HFFc6 (cell line): ENCODE measurements at places on chromosomes 5 and 9. TPM values are rescaled to one million over a fixed set of nuclear protein-coding genes. Genes with fewer than 3 reads are reported as not detected.

GRCh38 chr9:19769213-19769612, 19.6 kb downstream of the SLC24A2 start:
- DNase-seq: no peak

GRCh38 chr5:157855404-157855994, 3.4 kb downstream of the CLINT1 start:
- peak; percentile 57 for DNase-seq

GRCh38 chr5:1484730-1485578, 38.8 kb downstream of the LPCAT1 start:
- DNase-seq: no peak

Gene ZBTB26
- total RNA-seq: 3.8 to 4.7 TPM (median 4.3 TPM) in 3 replicates

- DNase-seq: no peak
Measured at GRCh38 chr9:84659313-84659712, 10.2 kb upstream of the NTRK2 start.

DNA sequence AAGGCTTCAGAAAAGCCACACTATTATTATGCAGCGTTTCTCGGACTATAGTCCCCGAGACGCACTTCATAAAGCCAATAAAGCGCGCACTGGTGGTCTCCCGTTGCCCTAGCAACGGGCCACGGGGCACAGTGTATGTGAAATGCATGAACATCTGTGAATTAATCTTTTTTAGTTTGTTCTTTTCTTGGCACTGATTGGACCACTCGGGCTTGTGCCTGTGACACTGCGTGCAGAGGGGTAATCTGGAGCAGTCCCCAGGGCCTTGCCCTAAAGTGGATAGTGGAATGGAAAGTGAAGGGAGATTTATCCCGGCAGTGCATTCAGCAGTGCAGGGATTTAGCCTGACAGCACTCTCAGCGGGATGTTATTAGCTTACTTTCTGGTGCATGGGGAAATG, 92.1 kb downstream of the TLE4 start:
- DNase-seq: no peak

Gene CARTPT
- not detected in 2 replicates for total RNA-seq

DNA sequence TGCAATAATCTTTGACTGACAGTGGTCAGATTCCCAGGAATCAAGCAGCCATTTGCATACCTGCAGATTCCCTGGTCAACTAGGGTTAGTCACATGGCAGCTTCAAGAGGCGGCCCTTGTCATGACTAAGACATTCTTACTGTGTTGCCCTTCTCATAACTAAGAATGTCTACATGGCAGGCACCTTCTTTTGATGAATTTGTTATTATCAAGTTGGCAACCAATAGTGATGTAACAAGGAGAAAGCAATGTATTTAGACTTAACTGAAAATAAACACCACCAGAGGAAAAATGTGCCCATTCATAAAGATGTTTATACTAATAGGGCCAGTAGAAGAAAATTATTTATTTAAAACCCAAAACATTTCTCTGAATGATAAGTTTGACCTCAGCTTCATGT, 215.6 kb downstream of the TLE1 start:
- no peak for DNase-seq

GRCh38 chr5:132000677-132001453, 10.6 kb downstream of the ACSL6 start:
- no peak for DNase-seq

GRCh38 chr9:37163299-37163698, 42.9 kb downstream of the ZCCHC7 start:
- no peak for DNase-seq

DNA sequence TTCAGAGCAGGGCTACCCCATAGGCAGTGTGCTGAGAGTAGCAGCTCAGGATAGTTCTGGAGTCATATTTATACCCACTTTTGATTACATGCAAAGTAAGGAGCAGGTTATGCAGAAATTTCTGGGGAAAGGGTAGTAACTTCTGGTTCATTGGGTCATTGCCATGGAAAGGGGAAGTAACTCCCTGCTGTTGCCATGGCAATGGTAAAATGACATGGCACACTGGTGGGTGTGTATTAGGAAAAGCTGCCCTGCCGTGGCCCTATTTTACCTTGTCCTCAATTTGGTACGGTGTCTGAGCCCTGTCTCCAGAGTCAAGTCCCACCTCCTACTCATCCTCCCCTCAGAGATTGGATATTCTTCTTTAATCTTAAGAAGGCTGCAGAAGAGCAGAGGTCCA, 526.7 kb upstream of the TYRP1 start:
- DNase-seq: no peak

Gene FOXD4L4
- 0.14 TPM in 1 of 3 replicates, not detected in the others for total RNA-seq

- peak; percentile 51 for DNase-seq
Measured at GRCh38 chr5:124343451-124343867, 403.0 kb downstream of the ZNF608 start.
